ENCODE measurements at places on chromosomes 2 and 18. TPM values are rescaled to one million over a fixed set of nuclear protein-coding genes. Genes with fewer than 3 reads are reported as not detected.

CTLA4 gene
- 254 TPM for total RNA-seq

GRCh38 chr2:63675026-63675425, 86.3 kb downstream of the MDH1 start:
- no peak for DNase-seq

DNA sequence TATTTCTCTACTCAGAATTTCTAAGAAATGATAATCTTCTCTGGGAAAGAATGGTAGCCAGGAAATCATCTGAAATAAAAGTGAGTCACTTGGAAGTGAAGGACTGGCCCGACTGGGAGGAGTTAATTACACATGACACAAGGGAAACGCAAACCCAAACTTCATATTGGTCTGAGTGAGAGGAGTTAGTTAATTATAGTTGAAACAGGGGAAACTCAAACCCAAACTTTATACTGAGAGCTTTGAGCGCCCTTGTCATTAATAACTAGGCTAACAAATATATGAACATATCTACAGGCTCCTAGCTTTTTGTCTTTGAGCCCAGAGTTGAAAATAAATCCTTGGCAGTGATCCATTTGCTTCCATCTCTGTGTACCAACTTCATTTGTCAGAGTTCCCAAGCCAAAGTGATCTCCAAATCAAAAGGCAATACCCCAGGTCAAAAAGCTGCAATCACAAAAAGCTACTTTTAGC, 187.8 kb upstream of the COL3A1 start:
- no peak for DNase-seq

PPP1R1C gene
- not detected for total RNA-seq

DNA sequence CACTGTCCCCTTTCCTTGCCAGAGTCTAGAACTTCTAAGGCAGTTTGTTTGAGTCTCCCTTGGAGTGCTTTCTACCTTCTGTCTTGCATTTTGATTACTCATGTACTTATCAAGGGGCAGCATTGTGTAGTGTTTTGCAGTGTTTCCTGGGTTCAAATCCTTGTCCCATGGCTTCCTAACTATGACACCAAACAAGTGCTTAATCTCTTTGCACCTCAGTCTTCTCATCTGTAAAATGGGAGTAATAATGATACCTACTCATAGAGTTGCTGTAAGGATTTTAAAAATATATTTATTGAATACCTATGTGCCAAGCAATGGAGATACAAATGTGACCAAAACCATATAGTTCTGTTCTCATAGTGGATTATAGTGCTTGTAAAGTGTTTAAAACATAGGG, 105.5 kb upstream of the PKDCC start:
- DNase-seq = no peak

All from activated T-cell treated with anti-CD3 and anti-CD28 coated beads, Interleukin-2, amount 50 U/mL, for 72 hours (primary cell).